ENCODE measurements at places on chromosomes 3 and 15.

- no peak for DNase-seq
Measured at GRCh38 chr15:67782691-67782991, 42.7 kb upstream of the SKOR1 start.

- no peak for DNase-seq
Measured at GRCh38 chr15:91807122-91807521, 46.4 kb upstream of the SLCO3A1 start.

- DNase-seq = no peak
Measured at GRCh38 chr3:150286390-150287147, 121.5 kb upstream of the TSC22D2 start.

- DNase-seq = no peak
Measured at GRCh38 chr15:80609091-80609490, 86.0 kb upstream of the ABHD17C start.

GRCh38 chr3:87397211-87397610, 120.8 kb upstream of the POU1F1 start:
- DNase-seq = no peak

DNA sequence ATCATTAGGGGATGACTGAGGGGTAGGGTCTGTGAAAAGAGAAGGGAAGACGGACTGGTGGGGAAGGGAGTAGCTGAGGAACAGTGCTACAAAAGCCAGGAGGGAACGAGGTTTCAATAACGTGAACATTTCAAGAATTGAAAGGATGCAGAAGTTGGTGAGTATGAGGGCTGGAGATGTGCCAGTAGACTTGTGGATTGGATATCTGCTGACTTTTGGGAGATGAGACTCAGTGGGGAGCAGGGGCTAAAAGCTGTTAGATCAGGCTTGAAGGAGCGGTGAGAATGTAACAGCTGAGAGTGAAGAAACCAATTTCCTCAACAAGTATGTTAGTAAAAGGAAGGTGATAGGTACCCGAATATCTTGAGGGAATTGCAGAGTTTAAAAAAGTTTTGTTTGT, 65.2 kb downstream of the GTPBP8 start:
- no peak for DNase-seq

DNA sequence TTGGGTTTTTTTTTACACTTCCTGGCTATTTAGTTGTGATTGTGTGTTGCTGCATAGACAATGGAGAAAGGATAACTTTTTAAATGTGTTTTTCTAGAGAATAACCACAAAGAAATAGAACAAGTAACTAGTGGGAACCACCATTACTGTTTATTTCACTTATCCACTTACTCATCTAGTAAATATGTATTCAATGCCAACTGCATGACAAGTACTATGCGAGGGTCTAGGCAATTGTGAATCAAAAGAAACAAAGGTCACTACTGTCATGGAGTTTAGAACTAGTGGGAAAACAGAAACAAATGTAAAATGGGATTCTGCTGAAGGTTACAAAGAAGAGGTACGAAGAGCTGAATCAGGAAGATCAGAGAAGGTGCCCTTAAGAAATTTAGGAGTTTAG, 600.9 kb upstream of the ROBO2 start:
- no peak for DNase-seq

GRCh38 chr3:129077222-129077621, 16.6 kb downstream of the GP9 start:
- DNase-seq = peak; percentile 16

DNA sequence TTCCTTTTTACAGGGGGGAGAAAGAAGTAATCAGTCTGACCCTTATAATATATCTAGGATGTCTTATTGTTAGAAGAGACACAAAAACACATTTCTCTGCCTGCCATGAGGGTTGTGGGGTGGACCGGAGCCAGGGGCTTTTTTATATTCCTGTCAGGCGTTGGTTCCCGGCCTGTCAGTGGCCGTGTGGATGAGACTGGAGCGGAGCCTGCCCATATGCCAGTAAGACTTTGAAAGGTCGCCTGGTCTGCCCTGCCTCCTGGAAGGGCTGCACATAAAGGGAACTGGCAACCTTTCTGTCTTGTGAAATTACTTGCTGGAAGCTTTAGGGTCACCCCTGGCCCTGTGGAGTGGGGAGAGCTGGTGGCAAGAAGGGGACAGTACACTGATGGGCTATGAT, 34.7 kb downstream of the MAP3K13 start:
- DNase-seq = no peak

GRCh38 chr3:161333696-161334095, 37.6 kb downstream of the SPTSSB start:
- DNase-seq = no peak

GRCh38 chr3:30662836-30663235, 56.4 kb downstream of the TGFBR2 start:
- no peak for DNase-seq

GRCh38 chr15:57451555-57451954, 75.2 kb downstream of the CGNL1 start:
- no peak for DNase-seq

DNA sequence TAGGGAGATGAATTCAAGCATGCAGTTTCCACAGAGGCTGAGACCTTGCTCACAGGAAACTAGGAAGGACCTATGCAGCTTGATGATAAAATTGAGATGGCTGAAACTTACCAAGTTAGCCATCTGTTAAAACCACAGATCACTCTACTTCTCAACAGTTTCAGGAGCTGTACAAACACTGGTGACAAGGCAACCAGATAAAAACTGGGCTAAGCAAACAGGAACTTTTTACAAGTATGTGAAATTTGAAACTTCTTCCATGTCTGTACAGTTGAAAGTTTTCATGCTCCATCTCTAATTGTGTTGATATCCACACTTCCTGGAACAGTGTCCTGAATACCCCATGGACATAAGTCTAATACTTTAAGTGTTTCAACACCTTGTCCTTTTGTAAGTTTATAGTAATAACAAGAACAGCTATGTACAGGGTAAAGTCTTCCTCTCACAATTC, 78.2 kb downstream of the FAIM start:
- DNase-seq = peak; percentile 45

DNA sequence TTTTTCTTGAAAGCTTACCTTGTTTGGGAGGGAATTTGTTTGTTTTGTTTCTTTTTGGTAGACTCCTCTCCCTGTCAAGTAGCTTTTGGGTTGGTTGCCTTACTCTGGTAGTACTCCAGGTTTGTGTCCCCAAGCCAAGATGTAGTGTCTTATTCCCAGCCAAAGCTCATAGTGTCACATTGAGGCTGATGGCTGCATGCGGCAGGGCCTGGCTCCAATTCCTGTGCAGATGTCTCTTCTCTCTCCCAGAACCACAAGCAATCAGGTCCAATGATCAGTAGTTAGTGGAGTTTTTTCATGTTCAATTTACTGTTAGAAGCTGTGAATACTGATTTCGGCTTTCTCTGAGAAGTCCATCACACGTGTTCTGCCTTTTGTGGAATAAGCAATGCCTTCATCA, 221.1 kb upstream of the THBS1 start:
- DNase-seq = no peak

DNA sequence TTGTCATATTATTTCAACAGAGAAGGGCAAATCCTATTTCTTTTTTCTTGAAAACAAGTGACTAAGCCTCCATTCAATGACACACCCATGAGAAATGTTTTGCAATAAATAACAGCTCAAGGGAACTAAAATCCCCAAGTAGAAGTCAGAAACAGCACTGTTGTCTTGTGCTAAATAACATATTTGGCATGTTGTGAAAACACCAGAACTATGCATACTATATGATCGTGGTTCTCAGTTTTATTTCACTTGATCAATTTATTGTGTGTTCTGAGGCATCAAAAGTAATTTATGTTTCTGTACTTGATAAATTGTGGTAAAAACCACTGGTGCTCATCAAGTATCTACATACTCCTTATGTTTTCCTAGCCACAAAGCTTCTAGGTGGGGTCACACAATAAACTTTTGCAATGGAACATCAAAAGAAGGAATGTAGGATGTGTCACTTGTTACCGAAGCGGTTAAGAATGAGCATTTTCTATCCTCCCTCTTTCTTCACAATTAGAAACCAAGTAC, 691.7 kb upstream of the CBLB start:
- DNase-seq = no peak

DNA sequence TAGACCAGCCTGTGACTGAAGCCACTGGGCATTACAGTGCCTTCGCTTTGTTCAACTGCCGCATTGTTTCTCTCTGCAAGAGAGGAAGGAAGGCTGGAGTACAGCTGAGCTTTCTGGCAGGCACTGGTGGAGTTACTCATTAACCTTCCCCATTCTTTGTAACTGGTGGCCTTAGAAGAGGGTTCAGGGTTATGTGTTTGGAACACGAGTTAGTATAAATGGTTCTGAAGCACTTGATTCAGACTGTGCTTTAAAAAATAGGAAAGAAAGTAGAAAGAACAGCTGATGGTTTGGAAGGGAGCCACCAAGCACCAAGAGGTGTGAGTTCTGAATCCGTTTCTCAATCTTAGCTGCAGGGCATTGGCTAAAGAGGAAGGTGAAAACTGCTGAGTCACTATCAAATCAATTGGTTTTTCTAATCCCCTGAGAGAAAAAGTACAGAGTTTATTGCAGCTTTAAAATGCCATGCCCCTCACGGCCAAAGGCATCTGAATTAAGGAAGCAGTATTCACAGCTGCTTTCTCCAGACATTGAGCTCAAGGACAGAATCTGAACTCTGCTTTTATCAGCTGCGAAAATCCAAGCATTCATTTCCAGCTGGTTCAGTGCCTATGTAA, 3.6 kb downstream of the HGD start:
- peak; percentile 45 for DNase-seq

GRCh38 chr3:33277193-33277882, at the start of gene FBXL2:
FBXL2 (plus strand) TSS chr3:33277442; CDS start chr3:33277513, 71 bp downstream.
- DNase-seq = peak; percentile 2

GRCh38 chr15:48427960-48428547, 96.8 kb downstream of the DUT start:
- peak; percentile 58 for DNase-seq

DNA sequence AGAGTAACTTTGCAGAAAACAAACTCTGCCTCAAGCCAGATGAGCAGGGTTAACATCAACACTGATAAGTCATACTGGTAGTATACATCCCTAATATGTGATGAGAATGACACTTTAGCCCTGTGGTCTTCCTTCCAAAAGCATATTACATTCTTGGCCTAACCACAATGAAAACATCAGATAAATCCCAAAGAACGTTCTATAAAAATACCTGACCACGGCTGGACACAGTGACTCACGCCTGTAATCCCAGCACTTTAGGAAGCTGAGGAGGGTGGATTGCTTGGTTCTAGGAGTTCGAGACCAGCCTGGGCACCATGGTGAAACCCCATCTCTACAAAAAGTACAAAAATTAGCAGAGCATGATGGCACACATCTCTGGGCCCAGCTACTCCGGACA, 4.7 kb downstream of the TMCC1 start:
- DNase-seq = peak; percentile 93

- no peak for DNase-seq
Measured at GRCh38 chr3:112083239-112083638, 3.0 kb upstream of the C3orf52 start.

GRCh38 chr3:126034481-126035361, 49.2 kb downstream of the SLC41A3 start:
- no peak for DNase-seq

GRCh38 chr3:28989646-28990089, 291.2 kb upstream of the RBMS3 start:
- DNase-seq = no peak

DNA sequence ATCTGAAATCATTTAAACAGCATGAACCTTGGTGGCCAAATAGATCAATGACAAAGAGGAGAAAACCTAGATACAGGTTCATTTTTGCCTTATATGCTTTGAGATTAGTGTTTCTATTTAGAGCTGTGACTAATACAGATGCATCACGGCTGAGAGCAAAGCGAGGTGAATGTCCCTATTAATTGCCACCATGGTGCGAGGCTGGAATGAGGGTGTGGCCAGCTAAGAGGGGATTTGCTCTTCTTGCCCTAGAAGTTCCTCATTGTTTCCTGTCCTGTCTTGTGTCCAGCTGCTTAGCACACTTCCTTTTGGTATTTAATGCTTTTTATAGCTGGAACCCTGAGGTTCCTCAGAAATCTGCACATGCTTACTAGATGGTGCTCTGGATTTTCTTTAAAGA, 339.1 kb upstream of the RGMA start:
- no peak for DNase-seq

- DNase-seq = no peak
Measured at GRCh38 chr15:45268135-45268534, 16.1 kb downstream of the SLC28A2 start.

GRCh38 chr3:107943786-107944523, 146.9 kb downstream of the CD47 start:
- DNase-seq = no peak

GRCh38 chr15:97652700-97653167, 307.8 kb upstream of the ARRDC4 start:
- no peak for DNase-seq

GRCh38 chr3:4978966-4979427, 240 bp upstream of the BHLHE40 start:
- DNase-seq = peak; percentile 95

- no peak for DNase-seq
Measured at GRCh38 chr15:48541341-48542278, 103.9 kb downstream of the FBN1 start.

DNA sequence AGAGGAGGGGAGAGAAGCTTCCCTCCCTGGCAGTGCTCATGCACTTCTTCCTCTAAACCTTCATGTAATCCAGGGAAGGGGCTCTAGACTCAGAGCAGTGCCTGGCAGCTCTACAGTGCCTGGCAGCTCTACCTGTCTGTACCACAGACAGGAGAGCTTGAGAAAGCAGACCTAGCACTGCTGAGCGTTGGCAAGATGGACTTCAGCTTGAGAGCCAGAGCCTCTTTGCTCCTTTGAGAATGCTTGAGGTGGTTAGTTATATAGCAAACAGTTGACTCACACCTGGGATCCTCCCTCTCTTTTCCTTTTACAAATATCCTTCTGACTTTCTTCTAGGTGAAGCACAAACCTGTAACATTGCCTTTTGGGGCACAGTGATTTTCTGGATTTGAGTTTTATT, 20.9 kb downstream of the FBXO22 start:
- no peak for DNase-seq

DNA sequence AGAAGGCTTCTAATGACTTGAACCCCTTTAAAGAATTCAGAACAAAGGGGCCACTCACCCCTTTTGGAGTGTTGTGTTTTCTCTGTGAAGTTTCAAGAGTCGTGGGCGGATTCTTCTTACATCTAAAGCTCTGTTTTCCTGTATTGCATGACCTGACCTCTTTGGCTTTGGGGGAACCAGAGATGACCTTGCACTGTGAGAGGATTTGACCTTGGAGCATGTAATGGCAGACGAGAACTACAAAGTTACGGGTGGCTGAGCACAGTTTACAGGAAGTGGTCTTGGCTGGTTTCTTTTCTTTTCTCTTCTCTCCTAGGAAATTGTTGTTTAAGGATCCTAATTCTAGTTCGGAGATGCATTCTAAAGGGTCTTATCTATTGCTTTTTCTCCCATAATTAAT, 6.2 kb upstream of the BDH1 start:
- no peak for DNase-seq

All from AG04450 (cell line).